ENCODE measurements at places on chromosomes 16 and 17. TPM values are rescaled to one million over a fixed set of nuclear protein-coding genes. Genes with fewer than 3 reads are reported as not detected.

Gene SLC52A1
- 0.10 TPM for total RNA-seq

Gene PRKCB
- not detected for total RNA-seq

Gene ETV4
- 22.4 TPM for total RNA-seq

Gene DOK4
- 12.7 TPM for total RNA-seq

Gene E4F1
- total RNA-seq: 37.5 TPM

Gene CLEC19A
- total RNA-seq: not detected

Gene BCAR1
- 255 TPM for total RNA-seq

Gene MT4
- not detected for total RNA-seq

GRCh38 chr17:13209081-13209480 is 191.3 kb upstream of the ELAC2 start:
- DNase-seq: no peak

DNA sequence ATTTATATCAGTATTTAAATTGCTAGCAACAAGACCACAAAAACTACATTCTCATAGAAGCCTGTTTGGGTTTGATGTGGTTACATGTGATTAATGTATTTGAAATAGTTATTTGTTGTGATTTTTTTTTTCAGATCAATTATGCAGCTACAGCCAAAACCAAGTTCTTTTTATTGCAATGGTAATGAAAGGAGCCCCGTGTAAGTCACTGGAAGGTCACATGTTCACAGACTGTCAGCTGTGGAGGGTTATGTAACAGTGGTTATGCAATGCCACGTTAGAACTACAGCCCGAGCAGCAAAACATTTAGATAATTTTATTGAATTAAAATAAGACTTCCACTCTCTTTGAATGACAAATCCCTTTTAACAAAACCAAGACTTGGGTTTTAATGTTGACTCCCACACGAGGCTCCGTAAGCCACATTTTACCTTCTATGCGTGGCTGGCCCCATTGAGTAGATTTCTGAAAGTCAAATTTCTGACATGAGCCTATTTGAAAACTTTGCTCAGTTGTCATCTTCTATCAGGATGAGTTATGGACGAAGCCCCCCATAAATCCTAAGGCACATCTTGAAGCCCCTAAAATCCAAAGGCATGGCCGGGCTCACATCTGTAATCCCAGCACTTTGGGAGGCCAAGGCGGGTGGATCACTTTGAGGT is 41.8 kb upstream of the SEC14L1 start:
- DNase-seq: no peak

GRCh38 chr17:43356999-43357398 is 41.8 kb upstream of the ARL4D start:
- no peak for DNase-seq

DNA sequence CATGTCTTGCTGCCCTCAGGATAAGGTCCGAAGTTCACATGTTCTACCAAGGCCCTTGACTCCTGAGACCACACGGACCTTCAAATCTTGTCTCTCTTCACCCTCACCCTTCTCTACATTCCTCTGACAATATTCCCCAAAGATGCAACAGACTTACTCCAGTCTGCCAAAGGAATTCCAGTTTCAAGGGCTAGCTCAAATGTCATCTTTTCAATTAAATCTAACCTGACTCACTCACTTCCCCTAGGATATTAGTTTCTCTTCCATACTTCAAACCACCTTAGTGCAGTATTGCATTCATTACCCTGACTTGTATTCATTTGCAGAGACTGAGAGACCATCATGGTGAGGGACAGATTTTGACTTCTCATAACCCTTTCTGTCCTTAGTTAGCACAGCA is 59.6 kb upstream of the ADCY9 start:
- no peak for DNase-seq

GRCh38 chr17:27551701-27552248 is 79.2 kb upstream of the LGALS9 start:
- DNase-seq: no peak

- DNase-seq: no peak
These were observed 85.2 kb upstream of the HSBP1 start for GRCh38 chr16:83722456-83723183.

GRCh38 chr16:4583906-4584305 is 27.8 kb downstream of the C16orf96 start:
- no peak for DNase-seq

GRCh38 chr17:2050300-2051060 is 4.4 kb upstream of the HIC1 start:
- DNase-seq: no peak

DNA sequence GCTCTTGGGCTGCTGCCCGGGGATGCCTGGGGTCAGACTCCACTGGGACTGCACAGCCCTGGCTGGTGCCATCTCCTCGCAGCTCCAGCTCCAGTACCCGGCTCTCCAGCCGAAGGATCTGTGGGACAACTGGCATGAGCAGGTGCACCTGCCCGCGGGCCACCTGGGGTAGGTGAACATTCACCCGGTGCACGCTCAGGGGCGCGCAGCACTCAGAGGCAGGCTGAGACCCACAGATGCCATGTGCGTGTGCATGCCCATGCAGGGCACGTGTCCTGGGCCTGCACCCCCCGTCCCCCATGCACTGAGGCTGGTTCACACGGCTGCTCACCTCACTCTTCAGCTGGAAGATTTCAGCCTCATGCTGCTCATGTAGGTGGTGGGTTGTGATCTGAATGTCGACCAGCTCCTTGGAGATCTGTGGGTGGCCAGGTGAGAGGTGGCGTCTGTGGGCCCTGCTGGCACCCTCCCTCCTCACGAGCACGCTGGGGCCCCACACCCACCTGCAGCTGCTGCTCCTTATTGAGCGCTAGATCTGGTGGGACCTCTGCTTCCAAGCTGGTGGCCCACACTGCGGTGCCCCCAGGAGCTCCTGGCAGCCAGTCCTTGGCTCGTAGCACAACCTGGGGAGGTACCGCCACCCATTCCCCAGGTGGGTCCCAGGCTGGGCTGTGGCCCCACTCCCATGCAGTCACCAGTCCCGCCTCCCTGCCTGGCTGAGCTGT is 618 bp downstream of the CCDC78 start:
- DNase-seq: no peak

DNA sequence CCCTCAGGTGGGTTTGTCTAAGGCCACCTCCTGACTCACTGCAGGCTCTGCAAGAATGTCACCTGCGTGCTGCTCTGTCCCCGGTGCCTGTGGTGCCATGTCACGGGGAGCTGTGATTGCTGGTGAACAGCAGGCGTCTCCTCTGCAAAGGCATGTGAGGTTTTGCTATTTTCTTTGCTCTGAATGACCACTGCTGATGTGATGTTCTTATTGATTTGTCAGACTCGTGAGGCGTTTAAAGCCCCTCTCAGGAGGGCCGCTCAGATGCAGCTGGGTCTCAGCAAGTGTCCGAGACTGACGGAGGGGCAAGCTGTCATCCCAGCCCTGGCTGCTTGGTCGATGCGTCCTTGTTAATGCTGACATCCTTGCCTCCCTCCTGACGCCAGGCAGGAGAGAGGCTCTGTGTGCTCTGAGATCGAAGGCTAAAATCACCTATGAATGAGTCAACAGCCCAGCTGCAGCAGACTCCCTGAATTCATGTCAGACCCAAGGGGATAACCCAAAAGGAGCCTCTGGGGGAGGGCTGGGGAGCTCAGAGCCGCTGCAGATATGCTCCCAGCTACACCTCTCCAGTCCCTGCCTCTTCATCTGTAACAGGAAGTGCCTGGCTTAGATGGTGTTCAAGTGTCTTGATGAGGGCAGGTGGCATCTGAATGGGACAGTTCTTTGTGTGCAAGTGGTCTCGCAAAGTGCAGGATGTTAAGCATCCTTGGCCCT is 11.8 kb upstream of the PEMT start:
- DNase-seq: no peak

- no peak for DNase-seq
These were observed 60.1 kb upstream of the TMEM132E start for GRCh38 chr17:34519282-34519681.

- DNase-seq: no peak
These were observed 3.1 kb upstream of the JPT2 start for GRCh38 chr16:1674751-1675664.

DNA sequence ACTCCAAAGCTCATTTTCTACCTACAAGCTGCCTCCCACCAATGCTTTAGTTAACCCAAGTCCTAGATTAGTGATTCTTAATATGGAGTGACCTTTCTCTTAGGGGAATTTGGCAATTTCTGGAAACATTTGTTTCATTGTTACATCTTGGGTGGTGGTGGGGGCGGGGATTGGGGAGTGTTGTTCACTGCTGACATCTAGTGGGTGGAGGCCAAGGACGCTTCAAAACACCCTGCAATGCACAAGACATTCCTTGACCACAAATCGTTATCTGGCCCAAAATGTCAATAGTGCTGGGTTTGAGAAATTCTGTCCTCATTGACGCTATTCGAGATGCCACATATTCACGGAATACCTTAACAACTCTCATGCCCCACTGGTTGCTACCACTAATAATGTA is 282.9 kb downstream of the RBFOX1 start:
- DNase-seq: no peak

GRCh38 chr17:37659925-37660324 is 16.7 kb upstream of the DDX52 start:
- no peak for DNase-seq

GRCh38 chr16:16817196-16817595 is 438.3 kb downstream of the NPIPA7 start:
- DNase-seq: no peak

- DNase-seq: no peak
These were observed 21.0 kb downstream of the PDIA2 start for GRCh38 chr16:303760-304505.

GRCh38 chr17:8504460-8505207 is 69.0 kb downstream of the NDEL1 start:
- DNase-seq: no peak

GRCh38 chr16:51231702-51232101 is 80.6 kb upstream of the SALL1 start:
- no peak for DNase-seq

DNA sequence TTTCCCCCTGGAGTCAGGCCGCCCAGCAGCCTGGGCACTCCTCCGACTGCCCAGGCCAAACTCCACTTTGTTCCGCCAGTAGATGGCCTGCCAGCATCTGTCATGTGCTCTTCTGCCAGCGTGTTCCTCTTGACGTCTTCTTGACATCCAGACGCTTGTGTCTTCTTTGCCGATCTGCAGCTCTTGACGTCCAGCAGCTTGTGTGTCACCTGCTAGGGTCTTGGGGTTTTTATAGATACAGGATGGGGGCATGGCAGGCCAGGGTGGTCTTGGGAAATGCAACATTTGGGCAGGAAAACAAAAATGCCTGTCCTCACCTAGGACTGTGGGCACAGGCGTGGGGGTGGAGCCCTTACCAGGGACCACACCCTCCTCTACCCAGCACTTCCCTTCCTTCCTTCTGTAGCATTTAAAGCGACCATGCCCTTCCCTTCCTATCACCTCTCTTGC is 88.7 kb downstream of the BMERB1 start:
- no peak for DNase-seq

Data from glomerular endothelial cell (primary cell).